ENCODE measurements at places on chromosomes 5 and 9.

DNA sequence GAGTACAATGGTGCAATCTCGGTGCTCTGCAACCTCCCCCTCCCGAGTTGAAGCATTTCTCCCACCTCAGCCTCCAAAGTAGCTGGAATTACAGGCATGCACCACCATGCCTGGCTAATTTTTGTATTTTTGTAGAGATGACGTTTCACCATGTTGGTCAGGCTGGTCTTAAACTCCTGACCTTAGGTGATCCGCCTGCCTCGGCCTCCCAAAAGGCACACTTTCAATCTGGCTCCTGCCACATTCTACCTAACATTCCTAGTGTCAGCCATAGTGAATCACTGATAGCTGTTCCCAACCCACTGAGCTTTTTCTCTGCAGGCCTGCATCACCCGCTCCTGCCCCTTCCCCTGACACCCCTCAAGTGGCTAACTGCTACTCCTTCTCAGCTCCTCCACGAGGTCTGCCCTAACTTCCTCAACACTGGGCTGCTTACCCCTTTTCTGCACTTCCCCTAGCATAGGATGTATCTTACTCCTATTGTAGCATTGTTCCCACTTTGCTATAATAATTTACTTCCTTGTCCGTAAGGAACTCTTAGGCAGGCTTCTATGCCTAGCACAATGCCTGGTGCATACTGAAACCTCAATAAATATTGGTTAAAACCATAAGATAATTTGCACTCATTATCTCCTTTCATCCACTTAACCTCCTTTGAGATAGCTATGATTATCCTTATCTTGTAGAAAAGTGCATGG, 42.0 kb upstream of the LIFR start:
- no peak for DNase-seq

- DNase-seq, result no peak
Measured at GRCh38 chr9:107994648-107995047, 505.1 kb upstream of the KLF4 start.

DNA sequence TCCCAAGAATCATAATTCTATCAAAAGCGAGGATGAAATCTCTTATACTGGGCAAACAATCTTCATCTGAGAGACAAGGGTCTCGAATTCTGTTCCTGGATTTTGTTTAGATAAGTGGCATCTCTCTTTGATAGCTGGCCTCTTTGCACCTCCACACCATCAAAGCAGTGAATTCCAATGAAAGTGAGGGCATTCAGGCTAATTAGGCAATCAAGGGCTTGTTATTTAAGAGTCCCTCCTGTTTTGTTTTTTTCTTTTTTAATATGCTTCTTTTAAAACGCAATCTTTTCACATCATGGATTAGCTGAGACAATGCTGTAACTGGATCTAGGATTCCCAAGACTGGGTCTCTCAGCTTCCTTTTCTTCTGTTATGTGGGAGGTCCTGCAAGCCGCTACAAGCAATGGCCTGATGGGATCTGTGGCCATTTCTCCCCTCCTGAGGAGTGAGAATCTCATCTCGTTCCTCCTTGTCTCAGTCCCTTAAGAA, 67.9 kb downstream of the TNC start:
- no peak for DNase-seq

DNA sequence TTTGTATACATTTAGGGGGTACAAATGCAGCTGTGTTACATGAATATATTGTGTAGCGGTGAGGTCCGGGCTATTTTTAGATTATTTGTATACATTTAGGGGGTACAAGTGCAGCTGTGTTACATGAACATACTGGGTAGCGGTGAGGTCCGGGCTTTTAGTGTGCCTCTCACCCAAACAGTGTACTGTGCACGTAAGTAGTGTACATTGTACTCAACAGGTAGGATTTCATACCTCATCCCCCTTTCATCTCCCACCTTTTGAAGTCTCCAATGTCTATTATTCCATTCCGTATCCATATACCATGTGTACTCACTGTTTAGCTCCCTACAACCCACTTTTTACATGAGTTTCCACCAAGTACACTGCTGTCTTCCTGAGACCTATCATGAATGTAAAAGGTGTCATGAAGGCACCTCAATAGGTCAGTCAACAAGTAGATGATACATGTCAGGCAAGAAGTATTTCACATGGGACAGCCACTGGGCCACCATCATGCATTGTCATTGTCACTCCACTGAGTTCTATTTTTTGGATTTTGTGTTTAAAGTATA, 27.7 kb downstream of the SKP1 start:
- no peak for DNase-seq
